ENCODE measurements at places on chromosomes 6 and 20.

DNA sequence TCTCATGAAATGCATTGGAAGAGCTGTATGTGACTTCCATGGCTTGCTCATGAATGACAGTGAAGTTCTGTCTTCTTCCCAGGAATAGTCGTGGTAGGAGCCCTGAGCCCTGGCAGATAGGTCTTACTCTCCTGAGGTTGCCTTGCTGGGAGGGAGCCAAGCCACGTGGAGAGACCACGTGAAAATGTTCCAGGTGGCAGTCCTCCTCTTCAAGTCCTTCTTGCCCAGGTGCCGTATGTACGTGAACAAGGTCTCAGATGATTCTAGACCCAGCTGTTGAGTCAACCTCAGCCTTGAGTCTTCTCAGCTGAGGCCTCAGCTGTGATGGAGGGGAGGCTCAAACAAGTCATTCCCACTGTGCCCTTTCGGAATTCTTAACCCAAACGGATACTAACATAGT lies 192.4 kb upstream of the PRDM1 start:
- DNase-seq: no peak

DNA sequence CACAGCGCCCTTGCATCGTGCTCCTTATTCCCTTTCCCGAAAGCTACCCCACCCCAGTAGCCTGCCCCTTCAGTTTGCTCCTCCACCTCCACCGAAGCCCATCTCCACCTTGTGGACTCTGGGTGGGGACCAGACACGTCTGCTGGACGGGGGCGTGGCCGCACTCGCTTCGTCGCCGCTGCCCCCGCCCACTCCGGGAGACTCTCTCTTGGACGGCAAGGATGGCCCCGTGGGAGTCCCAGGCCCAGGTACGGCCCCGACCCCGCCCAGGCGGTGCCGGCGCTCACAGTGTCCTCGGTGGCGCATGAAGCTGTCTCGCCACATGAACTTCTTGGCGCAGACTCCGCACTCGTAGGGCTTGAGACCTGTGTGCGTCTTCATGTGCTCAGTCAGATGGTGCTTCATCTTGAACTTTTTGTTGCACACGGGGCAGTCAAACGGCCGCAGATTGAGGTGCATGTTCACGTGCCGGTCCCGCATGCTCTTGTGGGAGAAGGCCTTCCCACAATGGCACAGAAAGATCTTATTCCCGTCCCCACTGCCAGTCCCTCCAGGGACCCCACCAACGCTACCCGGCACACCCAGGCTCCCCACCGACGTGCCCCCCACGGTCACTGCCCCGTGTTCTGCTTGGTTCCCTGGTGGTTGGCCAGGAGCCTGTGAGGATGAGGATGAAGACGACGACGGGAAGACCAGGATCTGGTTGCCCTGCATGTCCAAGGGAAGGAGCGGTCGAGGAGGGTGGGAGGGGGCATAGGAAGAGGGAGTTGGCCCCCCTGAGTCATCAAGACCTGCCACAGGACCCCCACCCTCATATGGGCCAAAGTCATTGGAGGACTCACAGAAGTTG lies 1.3 kb upstream of the TAPBP start:
- no peak for DNase-seq

GRCh38 chr20:50578778-50579165 lies 68.6 kb downstream of the PTPN1 start:
- DNase-seq: no peak

- no peak for DNase-seq
Observed at GRCh38 chr20:43605715-43606114, 15.0 kb downstream of the IFT52 start.

DNA sequence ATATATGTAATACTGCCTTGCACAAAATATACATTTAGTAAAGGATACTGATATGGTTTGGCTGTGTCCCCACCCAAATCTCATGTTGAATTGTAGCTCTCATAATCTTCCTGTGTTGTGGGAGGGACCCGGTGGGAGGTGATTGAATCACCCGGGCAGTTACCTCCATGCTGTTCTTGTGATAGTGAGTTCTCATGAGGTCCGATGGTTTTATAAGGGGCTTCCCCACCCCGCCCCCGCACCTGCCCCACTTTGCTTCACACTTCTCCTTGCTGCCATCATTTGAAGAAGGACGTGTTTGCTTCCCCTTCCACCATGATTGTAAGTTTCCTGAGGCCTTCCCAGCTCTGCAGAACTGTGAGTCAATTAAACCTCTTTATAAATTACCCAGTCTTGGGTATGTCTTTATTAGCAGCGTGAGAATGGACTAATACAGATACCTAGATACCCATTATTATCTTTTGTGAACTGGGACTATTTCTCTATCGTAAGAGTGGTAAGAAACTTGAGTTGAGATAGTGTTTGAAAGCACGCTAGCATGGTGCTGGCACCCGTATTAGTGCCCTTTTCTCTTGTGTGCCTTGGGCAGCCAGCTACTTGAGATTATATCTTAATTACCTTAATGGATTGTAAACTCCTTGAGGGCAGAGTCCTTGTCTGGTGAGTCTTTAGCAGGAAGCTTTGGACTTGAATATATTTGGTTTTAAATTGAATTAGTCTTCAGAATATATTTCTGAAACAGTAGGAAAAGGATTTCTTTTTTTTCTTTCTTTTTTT lies 25.6 kb downstream of the TOP1 start:
- no peak for DNase-seq
